Inflammatory macrophage treated with lipopolysaccharide for 4 hours (primary cell): ENCODE measurements at places on chromosomes 5 and 9.

DNA sequence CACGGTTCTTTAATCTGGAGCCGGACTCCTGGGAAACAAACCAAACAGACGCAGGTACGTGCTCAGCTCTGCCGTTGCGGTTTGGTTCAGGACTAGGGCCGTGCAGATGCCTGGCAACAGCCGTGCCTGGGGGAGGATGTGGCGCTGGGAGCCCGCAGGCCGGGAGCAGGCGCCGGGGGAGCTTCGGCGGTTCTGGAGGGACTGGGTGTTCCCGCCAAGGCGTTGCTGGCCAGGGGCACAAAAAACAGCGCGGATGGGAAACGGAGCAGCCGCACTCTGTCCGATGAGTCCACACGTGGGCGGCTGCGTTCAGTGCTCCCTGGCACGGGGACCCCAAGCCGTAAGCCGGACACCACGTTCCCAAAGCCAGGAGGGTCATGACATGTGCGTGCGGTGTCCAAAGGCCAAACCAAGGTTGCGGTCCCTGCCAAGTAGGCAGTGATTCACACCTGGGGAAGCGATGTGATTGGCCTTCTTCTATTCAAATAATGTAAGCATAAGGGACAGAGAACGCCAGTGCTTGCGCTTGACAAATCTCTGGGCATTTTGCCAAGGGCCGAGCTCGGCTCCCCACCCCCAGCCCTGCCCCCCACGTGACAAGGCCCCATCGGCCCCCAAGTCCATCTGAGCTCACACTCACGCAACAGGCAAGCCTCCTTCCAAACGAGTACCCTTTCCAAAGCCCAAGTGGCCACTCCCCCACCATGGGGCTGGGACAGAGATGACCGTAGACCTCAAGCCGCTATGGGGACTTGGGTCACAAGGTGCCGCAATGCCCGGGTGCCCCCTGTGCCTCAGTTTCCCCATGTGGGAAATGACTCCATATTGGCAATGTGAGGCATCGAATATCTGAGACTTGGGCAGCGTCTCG, 49.7 kb upstream of the NKD2 start:
- DNase-seq, result no peak

DNA sequence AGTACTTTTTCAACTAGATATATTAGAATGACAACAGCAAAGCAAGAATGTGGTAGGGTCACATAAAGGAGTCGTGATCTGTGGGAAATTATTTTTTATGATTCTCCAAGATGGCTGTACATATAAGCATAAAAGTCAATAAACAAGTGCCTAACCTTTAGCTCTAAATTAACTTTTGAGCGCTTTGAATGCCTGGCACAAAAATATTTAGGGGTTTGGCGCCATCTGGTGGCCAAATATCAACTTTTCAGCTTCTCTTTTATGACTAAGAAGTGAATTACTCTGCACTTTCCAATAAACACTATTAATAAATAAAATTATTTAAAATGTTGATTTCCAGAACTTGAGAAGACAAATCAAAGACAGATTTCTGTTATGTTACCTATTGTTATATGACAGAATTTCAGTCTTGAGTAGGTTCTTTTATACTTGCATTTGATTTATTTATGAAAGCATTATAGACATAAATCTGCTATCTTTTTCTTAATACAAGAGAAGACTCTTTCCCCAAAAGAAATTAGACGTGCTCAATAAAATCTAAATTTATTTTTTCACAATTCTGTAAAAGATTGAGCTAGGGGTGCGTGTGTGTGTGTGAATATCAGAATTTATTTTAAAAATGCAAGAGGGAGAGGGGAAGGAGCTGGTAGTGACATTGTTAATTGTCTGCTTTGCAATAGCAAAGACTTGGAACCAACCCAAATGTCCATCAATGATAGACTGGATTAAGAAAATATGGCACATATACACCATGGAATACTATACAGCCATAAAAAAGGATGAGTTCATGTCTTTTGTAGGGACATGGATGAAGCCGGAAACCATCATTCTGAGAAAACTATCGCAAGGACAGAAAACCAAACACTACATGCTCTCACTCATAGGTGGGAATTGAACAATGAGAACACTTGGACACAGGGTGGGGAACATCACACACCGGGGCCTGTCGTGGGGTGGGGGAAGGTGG, 36.7 kb upstream of the ARRDC3 start:
- DNase-seq, result peak; percentile 75

DNA sequence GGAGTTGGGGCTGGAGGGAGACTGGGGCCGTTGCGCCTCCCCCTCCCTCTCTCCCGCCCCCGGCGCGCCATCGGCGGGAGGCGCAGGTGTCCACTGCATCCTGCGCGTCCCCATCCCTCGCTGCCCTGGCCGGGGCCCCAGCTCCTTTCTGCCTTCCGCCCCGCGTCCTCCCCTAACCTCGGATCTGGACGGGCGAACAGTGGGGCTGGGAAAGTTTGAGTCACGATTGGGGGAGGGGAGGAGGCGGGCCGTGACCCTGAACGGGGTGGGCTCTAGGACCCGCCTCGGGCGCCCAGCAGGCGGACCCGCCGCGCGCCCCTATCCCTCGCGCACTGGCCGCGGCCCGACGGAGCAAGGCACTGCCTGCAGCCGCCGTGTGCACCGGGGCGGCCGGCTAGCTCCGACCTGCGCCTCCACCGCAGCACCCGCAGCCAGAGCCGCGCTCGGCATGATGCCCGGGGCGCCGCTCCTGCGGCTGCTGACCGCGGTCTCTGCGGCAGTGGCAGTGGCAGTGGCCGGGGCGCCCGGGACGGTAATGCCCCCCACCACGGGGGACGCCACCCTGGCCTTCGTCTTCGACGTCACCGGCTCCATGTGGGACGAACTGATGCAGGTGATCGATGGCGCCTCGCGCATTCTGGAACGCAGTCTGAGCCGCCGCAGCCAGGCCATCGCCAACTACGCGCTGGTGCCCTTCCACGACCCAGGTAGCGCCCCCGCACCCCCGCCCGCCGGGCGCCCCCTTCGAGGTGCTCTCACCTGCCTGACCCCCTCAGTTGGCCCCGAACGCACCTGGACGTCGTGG, at the start of gene HMCN2:
HMCN2 (plus strand) TSS at position 330 of the 805 bp plus-strand sequence; CDS start at position 449, 119 bp downstream.
- DNase-seq, result no peak

DNA sequence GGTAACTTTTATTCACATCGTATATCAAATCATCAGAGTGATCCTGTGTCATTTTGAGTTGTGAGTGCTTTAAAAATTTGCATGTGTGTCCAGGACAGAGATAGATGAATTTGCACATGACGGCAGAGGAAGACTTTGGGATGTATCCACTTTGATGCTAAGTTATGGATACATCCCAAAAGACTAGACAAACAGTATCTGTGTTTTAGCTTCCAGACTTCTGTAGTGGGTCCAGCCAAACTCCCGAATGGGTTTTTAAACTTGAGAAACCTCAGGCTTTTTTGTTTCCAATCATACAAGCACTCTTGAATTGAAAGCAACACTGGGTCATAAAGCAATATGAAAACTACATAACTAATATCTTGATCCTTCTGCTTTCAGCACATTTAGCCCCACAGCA, 213.8 kb downstream of the C9orf152 start:
- DNase-seq, result no peak

GRCh38 chr9:132970324-132971062, 8.0 kb upstream of the GFI1B start:
- DNase-seq, result no peak

DNA sequence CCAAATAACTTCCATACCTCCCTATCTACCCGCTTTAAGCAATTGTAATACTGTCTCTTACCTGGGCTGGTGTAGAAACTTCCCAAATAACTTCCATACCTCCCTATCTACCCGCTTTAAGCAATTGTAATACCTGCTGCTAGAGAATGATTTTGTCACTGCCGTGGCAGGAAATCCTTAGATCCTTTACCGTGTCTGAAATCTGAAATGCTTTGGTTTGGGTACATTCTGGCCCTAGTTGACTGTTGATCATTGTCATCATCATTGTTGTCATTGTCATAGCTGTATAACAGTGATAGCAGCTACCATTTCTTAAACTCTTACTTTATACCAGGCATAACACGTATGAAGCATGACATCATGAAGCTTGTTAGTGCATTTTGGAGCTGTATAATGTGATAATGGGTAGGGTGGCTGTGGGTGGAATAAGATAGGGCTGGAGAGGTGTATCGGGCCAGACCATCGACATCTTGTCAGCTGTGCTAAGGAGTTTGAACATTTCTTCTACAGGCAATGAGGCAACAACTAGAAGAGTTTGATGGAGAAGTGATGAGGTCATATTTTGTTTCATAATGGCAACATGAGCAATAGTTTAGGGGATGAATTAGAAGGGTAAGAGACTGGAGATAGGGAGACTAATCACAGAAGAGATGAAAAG, 15.7 kb downstream of the PIP5K1B start:
- peak; percentile 69 for DNase-seq

- DNase-seq, result no peak
Observed at GRCh38 chr5:158837908-158838307, 261.8 kb downstream of the EBF1 start.

GRCh38 chr9:136726631-136727191, 14.3 kb downstream of the DIPK1B start:
- peak; percentile 56 for DNase-seq

DNA sequence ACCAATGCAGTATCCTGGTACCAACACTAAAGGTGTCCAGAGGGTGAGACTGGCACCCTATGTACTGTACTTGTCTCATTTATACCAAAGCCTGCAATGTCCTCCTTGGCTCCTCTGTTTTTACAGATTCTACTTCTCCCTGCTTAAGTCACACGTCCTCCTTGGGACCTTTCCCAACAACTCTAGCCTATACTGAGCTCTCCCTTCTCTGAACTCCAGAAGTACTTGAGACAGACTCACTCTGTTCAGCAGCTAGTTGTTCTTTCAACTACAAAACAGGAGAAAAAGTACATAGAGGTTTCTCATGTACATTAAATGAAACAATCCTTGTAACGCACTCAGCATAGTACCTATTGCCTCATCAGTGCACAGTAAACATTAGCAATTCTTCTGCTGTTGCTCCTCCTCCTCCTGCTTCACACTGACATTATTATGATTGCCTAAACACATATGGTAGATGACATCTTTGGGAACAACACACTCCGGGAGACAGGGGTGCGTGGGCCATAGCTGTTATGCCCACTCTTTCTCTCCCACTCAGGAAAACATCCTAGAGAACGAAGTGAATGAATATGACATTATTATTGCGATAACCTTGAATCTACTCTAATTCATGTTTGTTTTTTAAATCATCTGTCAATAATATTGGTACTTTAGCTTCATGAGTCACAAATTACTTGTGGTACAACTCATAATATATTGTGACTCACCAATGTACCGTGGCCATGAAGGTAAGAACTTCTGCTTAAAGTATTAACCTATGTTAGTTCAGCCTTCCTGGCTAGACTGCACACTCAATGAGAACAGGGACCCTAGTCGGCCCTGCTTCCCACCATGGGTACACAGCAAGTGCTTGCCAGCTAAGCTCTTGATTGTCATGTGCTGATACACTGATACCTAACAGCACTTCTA, 180.3 kb upstream of the ADRA1B start:
- DNase-seq, result no peak

DNA sequence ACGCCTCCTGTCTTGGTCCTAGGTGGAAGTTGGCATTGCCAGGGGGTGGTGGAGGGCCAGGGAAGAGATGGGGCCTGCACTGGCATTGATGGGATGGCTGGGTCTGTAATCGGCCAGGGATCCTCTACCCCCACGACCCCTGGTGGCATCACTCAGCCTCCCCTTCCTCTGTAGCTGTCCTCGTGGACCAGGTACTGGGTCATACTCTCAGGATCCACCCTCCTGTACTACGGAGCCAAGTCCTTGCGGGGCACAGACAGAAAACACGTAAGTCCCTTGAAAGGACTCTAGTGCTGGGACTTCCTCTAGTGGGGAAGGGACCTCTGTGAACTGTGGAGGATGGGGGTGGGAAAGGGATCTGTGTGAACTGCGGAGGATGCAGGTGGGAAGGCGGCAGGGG, 52.1 kb upstream of the GARNL3 start:
- no peak for DNase-seq

- peak; percentile 78 for DNase-seq
Observed at GRCh38 chr9:131441441-131441840, 47.6 kb downstream of the PRRC2B start.

DNA sequence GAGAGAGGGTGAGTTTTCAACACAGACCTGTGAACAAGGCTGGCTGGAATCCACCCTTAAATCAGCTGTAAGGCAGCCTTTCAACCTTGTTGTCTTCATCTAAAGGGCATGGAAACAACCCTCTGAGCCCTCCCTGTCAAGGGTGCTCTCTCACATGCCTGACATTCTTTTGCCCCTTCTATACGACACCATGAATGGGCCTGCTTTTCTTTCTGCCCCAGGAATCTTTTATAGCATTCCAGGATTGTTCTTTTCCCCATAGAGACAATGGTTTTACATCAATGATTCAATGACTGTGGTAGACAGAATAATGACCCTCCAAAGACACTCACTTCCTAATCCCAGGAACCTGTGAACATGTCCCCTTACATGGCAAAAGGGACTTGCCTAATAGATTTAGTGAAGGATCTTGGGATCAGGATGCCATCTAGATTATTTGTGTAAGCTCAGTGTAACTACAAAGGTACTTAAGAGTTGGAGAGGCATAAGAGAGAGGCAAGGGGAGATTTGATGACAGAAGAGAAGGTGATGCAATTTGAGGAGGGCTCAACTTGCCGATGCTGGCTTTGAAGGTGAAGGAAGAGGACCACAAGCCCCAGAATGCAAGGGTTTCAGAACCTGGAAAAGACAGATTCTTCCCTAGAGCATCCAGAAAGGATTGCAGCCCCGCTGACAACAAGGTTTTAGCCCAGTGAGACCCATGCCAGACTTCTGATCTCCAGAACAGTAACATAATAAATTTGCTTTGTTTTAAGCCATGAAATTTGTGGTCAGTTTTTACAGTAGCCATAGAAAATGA, 29.2 kb upstream of the HMHB1 start:
- no peak for DNase-seq

DNA sequence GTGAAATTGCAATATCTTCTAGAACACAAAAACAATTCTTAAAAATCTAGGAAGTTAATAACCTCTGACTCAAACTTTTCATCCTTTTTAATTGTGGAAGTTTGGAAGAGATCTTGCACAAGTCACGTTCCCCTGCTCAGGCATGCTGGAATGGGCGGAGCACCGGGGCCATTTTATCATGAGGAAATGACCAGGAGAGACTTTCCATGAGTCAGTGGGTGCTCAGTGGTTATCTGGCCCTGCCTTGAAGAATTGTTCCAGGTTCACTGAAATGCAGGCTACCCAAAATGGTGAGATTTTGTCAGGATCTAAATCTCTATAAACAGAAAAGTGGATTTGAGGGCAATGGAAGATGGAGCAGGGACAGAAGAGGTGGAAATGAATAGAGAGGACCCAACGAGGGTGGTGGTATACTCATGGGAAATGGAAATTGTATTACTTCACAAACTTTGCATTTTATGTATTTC, 61.2 kb downstream of the FYB1 start:
- DNase-seq, result peak; percentile 77

DNA sequence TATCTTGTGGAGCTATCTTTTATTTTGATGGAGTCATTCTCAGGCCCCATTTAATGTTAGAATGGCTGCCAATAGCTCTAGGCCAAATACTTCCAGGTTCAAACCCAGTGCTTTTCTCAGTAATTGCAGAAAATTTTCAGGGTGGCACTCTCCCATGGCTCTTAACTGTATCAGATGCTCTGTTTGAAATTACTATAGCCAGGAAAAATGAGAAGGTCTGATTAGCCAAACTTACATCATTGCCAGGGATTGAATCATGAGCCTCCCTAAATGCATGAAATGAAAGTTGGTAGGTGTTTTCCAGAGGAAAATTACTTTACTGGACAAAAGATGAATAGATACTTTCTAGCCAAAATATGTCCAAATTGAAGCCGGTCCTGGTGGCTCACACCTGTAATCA, 404.8 kb downstream of the MAT2B start:
- peak; percentile 17 for DNase-seq
